ENCODE measurements at places on chromosomes 2 and 18.

DNA sequence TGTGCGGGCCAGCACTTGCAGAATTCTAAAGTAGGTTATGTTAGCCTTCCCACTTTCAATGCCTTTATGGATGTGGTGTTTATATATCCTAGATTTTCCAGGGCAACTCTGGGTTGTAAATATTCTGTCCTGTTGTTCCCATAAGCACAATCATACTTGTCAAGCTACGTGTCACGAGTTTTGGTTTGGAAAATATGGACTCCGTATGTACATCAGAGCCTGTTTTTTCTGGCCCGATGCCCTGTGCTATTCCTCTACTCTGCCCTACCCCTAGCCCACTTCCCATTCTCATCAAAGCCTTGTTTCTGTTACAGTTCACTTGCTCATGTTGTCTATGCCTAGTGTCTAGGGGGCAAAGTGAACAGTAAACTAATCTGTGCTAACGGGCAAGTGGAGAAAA is 27.0 kb upstream of the ZEB2 start:
- no peak for DNase-seq

DNA sequence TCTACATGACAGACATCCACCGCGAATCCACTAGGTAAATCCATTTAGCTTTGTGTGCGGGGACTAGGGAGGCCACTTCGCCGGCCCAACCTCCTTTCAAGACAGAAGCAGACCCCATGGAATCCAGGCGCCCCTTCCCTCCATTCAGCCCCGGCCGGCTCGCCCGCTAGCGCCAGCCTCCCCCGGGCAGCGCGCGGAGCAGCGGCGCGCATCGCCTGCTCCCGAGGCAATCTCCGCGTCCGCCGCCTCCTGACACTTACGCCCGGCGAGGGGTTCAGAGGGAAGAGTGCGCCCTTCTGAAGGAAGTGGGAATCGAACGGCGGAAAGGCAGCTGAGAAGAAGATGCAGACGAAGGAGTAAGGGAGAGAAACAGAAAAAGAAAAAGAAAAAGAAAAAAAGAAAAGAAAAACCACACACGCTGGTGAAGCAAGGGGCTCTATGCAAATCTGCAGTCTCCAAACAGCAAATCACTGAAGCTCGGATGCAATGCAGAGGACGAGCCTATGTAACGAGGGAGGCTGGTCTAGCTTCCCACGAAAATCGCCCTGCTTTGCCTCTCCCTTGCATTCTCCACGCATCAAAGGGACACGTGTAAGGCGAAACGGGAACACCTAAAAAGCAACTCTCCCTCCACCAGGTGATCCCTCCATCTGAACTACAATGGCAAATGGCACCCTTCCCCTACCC is 684.4 kb downstream of the NRXN1 start:
- no peak for DNase-seq

GRCh38 chr2:165905854-165906253 is 47.7 kb downstream of the TTC21B start:
- DNase-seq: no peak

- DNase-seq: no peak
Measured at GRCh38 chr18:74935434-74935833, 273.5 kb downstream of the PTGR3 start.

- peak; percentile 66 for DNase-seq
Measured at GRCh38 chr2:219441451-219442255, 7.0 kb downstream of the SPEG start.

- DNase-seq: peak; percentile 23
Measured at GRCh38 chr2:203328760-203329540, 756 bp downstream of the ABI2 start.

- DNase-seq: peak; percentile 9
Measured at GRCh38 chr2:149537092-149537726, 50.4 kb downstream of the MMADHC start.

- DNase-seq: no peak
Measured at GRCh38 chr2:26011990-26012856, 21.7 kb upstream of the RAB10 start.

GRCh38 chr2:85791704-85792565 is 38.1 kb downstream of the ATOH8 start:
- DNase-seq: no peak

DNA sequence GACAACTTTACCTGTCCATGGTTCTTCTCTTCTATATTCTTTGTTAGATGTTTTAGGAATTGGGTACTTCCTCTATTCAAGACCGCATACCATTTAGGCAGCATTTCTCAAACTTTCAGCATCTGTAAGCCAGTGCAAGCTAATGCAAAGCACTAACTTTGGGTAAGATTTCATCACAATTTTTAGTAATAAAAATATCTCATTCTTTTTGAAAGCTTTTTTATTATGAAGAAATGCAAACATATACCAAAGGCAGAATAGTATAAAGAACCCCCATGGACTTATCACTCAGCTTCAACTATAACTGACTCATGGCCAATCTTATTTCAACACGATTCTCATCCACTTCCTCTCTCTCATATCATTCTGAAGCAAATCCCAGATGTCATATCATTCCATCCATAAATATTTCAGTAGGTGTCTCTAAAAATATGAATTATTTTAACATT is 32.9 kb downstream of the INO80C start:
- DNase-seq: no peak

DNA sequence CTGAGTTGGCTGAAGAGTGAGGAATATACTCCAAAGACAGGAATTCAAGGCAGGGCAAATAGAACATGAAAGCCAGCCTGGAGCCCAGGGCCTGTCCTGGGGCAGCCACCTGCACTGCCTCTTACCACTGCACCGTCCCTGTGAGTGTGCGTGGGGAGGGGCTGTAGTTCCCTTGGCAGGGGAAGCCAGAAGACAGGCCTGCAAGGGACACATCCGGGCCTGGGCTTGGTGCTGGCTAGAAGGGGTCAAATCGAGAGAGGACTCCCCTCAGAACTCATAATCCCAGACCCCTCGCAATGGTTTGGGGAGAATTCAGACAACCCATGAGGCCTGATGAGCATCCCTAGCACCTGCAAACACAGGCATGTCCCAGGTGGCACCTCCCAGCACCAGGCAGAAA is 87.0 kb downstream of the HDAC4 start:
- no peak for DNase-seq

- DNase-seq: no peak
Measured at GRCh38 chr2:104707056-104707455, 146.9 kb upstream of the POU3F3 start.

- no peak for DNase-seq
Measured at GRCh38 chr2:30708491-30709290, 98.6 kb downstream of the CAPN13 start.

Measured in CD4-positive, alpha-beta T cell treated with Interleukin-10 for 1 hour (primary cell).